Stimulated activated CD8-positive, alpha-beta memory T cell treated with anti-CD3 and anti-CD28 coated beads, Interleukin-4, amount 100 ng/mL, for 4 hours (primary cell): ENCODE measurements at places on chromosomes 11 and 22.

DNA sequence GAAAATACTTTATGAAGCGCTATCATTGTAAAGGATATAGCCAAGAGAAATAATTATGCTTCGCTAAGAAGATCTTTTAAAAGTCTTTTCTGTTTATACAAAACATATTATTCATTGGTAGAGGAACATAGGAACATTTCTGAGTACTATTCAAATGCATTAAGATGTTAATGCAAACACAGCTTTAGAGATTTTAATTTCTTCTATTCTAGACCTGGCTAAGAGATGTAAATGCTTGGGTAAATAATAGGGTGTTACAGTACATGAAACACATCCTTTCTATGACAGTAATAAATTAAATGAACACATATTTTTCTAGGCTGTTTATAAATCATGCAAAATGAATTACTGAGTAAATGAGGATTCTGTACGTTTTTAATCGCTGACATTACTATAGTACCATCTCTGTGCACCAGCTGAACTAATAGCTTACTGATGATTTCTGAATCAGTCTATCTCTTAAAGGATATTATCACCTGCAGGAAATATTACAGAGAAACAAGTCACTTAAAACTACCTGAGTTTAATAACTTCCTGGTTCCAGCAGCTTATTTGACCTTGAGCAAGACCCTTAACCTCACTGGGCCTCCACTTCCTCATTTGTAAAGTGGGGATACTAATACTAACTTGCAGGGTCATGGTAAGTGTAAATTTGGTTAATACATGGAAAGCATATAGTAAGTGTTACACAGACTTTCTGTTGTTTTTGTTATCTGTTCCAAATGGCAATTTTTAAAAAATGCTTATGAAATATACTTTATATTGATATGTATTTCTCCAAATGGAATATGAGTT lies 344.9 kb downstream of the DYNC2H1 start:
- DNase-seq, result no peak

- no peak for DNase-seq
These were observed 22.5 kb downstream of the PARVB start for GRCh38 chr22:44046485-44047141.

- no peak for DNase-seq
These were observed 9.0 kb downstream of the CDC42EP1 start for GRCh38 chr22:37569009-37569920.

DNA sequence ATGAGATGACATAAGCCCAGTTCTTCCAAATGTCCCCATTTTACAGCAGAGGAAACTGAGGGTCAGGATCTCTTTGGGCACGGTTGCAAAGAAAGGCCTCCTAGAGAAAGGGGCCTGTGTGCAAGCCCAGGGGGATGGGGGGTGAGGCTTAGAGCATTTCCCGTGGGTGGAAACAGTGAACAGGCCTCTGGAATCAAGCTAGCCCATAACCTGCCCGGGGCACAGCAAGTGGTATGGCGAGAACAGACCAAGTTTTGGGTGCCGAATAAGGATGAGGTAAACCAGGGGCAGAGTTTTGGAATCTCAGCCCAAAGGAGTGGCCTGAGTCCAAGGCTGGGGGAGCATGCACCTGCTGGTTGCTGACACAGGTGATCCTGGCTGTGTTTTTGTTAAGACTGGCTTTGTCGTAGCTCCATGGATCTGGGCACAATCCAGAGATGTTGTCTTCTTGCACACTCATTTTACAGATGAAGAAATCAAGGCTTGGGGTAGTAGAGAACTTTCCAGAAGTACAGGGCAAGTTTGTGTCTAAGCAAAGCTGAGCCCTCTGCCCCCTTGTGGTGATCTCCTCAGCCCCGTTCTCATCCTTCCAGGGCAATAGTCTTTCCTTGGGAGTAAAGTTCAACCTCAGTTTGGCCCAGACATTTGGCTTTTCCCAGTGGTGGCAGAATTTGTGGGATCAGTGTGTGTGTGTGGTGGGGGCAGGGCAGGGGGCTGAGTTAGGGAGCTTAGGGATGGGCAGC lies 53.5 kb upstream of the MYEOV start:
- no peak for DNase-seq

DNA sequence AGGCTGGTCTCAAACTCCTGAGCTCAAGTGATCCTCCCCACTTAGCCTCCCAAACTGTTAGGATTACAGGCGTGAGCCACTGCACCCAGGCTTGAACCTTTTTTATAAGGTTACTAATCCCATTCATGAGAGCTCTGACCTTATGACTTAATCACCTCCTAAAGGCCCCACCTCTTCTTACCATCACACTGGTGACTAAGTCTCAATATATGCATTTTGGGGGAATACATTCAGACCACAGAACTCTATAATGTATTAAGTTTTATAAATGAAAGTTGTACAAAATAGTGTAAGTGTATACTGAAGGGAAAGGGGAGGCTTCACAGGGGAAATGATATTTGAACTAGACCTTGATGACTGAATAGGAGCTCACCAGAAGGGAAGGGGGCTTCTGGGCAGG lies 28.4 kb upstream of the RBFOX2 start:
- no peak for DNase-seq

DNA sequence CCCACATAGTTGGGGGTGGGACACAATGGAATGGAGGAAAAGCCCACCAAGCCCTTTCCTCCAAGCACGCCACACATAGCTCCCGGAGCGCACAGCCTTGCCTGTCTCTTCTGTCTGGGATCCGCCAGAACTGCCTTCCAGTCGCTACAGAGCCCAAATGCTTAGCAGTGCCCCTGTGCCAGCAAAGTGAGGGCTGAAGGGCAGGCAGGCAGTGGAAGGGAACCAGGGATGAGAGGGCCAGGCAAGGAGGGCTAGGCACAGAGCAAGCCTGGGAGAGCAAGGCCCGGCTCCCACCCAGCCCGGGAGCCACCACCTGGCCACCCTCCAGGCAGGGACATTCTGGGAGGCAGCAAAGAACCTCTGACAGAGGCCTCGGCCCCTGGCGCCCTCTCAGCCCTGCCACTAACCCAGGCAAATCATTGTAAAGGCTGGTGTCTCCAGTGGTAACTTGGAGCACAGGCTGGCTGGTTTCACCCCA lies 32.5 kb downstream of the PPP2R1B start:
- no peak for DNase-seq

GRCh38 chr11:292211-293121 lies 3.5 kb downstream of the PGGHG start:
- no peak for DNase-seq

GRCh38 chr22:46481386-46481785 lies 56.0 kb downstream of the CELSR1 start:
- no peak for DNase-seq

- DNase-seq, result no peak
These were observed 45.1 kb upstream of the FAM181B start for GRCh38 chr11:82778776-82779175.

DNA sequence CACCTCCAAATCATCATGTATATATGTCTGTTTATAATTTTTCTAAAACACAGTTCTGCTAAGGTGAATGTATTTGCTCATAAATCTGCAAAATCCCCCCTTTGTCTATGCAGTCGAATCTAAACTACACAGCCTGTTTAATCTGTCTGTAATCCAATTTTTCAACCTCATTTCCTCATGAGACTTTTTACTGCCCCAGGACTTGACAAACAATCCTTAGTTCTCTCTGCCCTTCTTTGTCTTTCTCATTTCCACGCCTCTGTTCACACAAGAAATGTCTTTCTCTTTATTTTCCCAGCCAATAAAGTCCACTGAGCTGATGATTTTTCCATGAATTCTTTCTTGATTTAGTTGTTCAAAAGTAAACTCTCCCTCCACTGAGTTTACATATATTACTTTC lies 1154.3 kb downstream of the FAM181B start:
- DNase-seq, result no peak

DNA sequence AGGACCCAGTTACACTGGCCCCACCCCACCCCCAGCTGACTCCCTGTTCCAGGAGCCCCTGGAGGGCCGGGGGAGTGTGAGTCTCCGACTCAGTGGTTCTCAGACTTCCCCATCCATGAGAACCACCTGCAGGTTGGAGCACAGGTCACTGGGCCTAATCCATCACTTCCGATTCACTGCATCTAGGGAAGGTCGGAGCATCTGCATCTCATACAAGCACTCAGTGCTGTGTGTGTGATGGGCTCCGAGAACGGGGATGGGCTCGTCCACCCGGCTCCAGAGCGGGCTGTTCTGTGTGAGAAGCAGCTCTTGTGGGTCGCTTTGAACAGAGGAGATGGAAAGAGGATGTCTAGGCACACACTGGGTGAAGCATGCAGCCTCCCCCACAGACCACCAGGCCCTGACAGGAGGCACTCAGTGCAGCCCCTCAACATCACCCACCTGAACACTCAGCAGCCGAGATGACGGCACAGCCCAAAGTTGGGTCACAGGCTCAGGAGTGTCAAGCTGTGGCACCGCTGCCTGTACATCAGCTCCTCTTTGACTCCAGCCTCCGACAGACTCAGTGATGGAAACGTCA lies 541.4 kb downstream of the BRD1 start:
- no peak for DNase-seq

DNA sequence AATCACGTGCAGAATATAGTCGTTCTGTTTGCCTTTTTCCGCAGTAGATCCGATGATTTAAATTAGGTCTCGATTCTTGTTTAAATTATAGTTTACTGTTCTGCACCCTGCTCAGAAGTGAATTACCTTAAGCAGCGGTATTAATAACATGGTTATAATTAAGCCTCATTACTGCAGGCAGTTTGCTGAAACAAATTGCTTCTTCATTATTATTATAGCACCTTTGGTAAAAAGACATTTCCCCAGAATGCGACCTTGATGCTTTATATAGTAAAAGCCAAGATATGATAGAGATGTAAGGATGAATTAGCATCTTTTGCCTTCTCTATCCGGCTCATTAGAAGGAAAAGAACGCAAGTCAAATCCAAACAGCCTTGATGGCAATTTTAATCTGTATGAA lies 625.2 kb upstream of the CADM1 start:
- no peak for DNase-seq
